NCI-H1092 (cell line): ENCODE measurements at places on chromosomes 7 and 10.
A peak's percentile ranks its signal among the peaks of the same experiment; 100 is the strongest.

DNA sequence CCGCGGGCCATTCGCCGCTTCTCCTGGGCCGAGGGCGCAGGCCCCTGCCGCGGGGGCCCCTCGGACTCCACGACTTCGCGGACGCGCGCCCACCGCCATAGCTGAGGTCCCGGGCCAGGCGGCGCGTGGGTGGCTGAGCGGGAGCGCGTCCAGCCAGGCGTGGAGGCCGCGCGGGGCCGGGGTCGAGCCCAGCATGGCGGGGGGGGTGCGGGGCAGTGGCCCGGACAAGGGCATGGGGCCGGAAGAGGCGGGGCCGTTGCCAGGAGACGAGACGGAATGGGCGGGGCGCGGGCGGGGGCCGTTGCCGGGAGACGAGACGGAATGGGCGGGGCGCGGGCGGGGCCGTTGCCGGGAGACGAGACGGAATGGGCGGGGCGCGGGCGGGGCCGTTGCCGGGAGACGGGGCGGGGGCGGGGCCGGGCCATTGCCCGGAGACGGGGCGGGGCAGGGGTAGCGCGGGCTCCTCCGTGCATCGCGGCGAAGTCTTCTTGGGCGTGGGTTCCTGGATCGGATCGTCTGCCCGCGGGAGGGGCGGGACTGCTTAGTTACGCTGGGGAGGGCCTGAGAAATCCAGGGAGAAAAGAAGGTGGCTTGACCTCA, 14.8 kb downstream of the ADAM8 start:
- no peak for DNase-seq

DNA sequence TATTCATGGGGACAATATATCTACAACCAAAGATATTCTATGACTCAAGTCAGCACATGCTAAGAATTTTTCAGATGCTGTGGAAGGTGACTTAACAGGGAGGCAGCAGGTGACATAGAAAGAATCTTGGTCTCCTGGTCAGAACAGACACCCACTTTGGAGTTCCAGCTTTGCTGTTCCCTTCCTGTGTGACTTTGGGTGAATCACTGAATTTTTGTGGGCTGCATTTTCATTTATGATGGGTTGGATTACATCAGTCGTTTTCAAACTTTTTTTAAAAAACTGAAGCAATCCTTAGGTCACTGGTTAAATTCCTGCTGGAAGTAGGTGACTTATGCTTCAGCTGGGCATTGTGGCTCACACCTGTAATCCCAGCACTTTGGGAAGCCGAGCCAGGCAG, 24.9 kb downstream of the RGR start:
- DNase-seq: no peak

GRCh38 chr7:129213828-129214227, 11.0 kb upstream of the AHCYL2 start:
- peak; percentile 31 for DNase-seq

DNA sequence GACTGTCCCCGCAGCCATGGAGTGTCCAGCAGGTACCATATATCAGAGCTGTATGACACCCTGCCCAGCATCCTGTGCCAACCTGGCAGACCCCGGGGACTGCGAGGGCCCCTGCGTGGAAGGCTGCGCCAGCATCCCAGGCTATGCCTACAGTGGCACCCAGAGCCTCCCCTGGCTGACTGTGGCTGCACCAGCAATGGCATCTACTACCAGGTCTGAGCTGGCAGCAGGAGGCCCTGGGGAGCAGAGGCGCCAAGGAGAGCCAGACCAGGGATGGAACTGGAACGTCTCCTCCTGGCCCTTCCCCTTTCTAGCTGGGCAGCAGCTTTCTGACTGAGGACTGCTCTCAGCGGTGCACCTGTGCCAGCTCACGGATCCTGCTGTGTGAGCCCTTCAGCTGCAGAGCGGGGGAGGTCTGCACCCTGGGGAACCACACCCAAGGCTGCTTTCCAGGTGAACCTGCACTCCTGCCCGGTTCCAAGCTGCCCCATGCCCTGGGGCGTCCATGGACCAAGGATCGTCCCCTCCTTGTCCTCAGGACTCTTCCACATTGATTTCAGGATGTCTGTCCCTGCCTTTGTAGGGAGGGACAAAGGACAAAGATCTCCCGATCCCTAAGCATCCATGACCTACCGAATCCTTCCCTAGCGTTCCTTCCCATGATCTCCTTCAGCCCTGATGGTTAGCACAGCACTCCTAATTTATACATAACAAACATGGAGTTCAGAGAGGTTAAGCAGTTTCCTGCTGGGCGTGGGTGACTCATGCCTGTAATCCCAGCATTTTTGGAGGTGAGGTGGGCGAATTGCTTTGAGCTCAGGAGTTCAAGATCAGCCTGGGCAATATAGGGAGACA, 33.3 kb downstream of the EPHB4 start:
- no peak for DNase-seq

DNA sequence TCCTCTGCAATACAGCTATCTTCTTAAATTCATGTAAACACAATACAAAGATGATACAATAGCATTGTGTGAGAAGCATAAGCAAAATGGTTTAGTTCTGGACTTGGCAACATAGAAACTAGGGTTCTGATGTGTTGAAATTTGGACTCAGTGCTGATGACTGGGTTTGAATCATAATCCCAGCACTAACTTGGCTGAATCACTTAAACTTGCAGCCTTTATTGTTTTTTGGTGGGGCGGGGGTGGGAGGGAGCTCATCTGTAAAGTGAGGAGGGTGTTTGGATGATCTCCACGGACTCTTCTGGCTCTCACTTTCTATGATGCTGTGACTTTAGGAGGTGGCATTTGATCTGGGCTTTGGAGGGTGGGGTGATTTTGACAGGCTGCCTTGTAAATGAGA, 158.2 kb downstream of the WNT2 start:
- DNase-seq: no peak

DNA sequence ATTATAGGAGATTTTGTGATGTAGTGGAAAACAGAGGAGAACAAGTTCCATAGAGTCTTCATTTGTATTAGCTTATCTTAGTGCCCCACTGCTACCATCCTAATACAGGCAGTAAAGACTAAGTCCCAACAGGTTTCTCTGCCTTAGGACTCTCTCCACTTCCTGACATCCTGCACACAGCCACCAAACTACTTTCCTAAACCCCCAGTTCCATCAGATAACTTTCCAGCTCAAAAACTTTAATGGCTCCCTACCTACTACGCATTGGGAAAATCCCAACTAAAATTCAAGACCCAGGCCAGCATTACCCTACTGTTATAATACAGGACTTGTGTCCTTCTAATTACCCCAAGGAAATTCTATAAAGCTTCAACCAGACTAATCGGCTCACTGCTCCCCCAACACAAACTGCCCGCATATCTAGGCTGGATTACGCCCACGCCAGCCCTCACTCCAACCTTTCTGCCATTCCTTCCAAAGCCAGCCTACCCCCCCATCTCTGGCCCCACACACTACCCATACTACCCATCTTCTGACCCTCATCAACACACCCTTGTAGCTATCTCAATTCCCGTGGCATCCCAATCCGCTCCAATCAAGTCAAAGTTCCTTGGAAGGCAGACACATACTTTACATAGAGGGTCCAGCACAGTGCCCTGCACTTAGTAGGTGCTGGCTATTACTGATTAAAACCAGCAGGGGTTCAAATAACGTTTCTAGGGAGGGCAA, 1.4 kb downstream of the IDE start:
- DNase-seq: no peak

DNA sequence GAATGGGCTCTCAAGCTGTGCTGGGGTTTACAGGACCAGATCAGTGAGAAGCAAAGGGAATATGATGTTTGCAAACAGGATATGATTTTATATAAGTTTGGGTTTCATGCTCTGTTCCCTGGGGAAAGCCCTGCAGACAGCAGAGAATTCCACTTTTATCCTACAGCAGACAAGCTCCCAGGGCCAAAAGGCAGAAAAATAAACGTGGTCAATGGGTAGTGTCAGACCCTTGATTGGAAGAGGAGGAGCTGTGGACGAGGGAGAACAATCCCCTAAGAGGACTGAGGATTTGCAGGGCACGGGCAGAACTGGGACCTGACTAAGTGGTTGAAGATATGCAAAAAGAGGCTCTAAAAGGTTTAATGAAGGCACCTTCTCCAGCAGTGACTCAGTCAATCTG, 275.3 kb downstream of the HDAC9 start:
- DNase-seq: no peak

DNA sequence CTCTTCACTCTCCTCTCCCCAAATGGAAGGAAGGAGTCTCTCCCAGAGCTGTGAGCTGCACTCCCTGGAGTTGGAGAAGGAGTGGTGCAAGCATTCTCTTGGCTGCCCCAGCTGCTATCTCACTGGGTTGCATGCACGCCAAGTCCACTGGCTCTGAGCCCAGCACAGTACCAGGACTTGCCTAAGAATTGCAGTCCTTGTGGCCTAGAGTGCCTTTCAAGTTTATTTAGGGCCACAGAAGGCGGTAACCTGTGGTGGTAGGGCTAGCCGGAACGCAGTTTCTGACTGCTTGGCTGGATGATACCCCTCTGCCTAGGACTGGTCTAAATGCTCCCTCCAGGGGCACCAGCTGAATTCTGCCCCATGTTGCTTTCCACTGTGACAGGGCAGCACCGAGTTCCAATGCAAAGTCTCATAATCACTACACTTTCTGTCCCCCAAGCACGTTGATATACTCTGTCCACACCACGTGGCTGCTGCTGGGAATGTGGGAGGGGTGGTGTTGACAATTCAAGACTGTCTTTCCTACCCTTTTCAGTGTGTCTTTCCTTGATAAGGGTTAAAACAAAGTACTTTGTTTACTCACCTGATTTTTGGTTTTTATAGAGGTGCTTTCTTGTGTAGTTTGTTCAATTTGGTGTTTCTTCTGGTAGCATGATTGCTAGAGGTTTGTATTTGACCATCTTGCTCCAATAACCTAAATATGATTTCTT, 57.0 kb downstream of the PHTF2 start:
- DNase-seq: no peak

- DNase-seq: no peak
Measured at GRCh38 chr7:133883591-133883990, 243.5 kb upstream of the LRGUK start.
